ENCODE measurements at places on chromosomes 4 and X. TPM values are rescaled to one million over a fixed set of nuclear protein-coding genes. Genes with fewer than 3 reads are reported as not detected.

GRCh38 chr4:15963576-15963975 is 601 bp upstream of the FGFBP2 start:
- no peaks in the 10 kb centered on the region for H3K27me3 ChIP-seq
- no peaks in the 10 kb centered on the region for H3K4me1 ChIP-seq
- H3K4me3 ChIP-seq: no peak overlapping the region
- no peaks in the 10 kb centered on the region for H3K36me3 ChIP-seq

DNA sequence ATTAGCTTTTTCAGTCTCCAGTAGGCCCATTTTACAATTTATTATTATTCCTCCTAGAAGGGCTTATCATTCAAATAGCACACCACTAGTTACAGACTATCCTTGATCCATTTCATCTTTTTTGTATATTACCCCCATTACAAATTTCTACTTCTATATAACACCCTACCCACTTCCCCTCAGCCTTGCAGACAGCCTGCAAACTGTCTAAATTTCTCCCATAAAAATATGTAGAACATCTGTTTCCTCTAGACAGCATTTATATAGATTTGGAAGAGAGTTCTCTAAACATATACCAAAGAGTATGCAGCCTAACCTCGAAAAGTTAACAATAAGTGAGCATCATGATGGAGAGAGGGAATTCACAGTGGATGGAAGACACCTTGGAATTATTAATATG is 30.8 kb downstream of the COMMD8 start:
- no peak for DNase-seq
- H3K27me3 ChIP-seq: no peaks in the 10 kb centered on the region
- H3K4me3 ChIP-seq: no peak overlapping the region
- H3K4me1 ChIP-seq: no peaks in the 10 kb centered on the region

- DNase-seq: no peak
- no peaks in the 10 kb centered on the region for H3K27me3 ChIP-seq
- H3K4me1 ChIP-seq: no peaks in the 10 kb centered on the region
- H3K27ac ChIP-seq: no peak overlapping the region
- no peak overlapping the region for H3K4me3 ChIP-seq
Measured at GRCh38 chr4:128275346-128275745, 12.3 kb downstream of the PGRMC2 start.

- H3K4me3 ChIP-seq: peak overlapping the region; percentile 86
- peak; percentile 32 for DNase-seq
- H3K36me3 ChIP-seq: no peaks in the 10 kb centered on the region
- peak overlapping the region; percentile 90 for H3K27ac ChIP-seq
Measured at GRCh38 chr4:125316401-125316790, 1.6 kb downstream of the FAT4 start.

DNA sequence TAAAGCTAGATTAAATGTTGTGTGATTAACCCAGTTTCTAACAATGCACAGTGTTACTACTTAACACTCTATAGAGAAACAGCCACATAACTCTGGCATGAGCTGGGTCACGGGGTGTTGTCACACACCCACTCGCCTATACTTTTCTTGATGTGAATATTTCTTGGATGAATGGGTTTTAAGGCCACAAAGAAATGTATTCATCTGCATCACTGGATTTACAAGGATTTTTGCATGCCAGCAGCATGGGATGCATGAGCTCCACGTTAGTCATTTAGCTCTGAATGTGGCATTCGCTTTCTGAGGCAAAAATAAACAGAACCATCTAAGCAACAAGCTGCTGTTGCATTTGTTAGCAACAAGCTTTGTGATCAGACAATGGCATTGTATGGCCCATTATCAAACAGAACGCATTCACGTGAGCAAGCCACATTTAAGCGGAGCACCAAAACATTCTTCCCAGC is 89.7 kb downstream of the LRP2BP start:
- no peak overlapping the region for H3K4me3 ChIP-seq
- DNase-seq: no peak
- peaks cover 4% of the 10 kb centered on the region for H3K4me1 ChIP-seq
- no peaks in the 10 kb centered on the region for H3K36me3 ChIP-seq
- no peak overlapping the region for H3K27ac ChIP-seq
- no peaks in the 10 kb centered on the region for H3K27me3 ChIP-seq

DNA sequence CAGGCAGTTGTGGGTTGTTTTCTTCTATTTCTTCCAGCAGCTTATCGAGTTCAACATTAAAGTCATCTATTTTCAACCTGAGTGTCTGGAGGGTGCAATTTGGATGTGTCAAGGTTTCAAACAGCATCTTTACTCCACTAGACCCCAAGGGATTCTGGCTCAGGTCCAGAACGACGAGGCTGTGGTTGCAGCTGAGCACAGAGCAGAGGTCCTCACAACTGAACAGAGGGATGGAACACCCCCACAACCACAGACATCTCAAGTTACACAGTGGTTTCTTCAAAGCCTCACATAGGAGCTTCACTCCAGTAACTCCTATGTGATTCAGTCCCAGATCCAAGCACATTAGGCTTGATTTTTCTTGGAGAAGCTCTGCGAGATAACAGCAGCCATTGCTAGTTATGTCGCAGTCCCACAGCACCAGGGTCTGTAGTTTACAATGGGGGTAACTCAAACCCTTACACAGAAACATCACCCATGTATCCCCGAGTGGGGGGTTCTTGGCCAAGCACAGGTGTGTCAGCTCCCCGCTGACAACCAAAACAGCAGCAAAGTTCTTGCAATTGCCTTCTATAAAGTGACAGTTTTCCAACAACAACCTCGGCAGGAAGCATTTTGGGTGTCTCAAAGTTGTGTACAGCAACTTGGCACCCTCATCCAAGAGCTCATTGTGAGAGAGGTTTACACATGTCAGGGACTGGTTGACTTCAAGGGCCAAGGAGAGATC is 2.8 kb downstream of the NLRP2B start:
- DNase-seq: no peak
- H3K4me3 ChIP-seq: no peak overlapping the region
- H3K27ac ChIP-seq: no peak overlapping the region
- H3K4me1 ChIP-seq: no peaks in the 10 kb centered on the region
- no peaks in the 10 kb centered on the region for H3K27me3 ChIP-seq

GRCh38 chr4:13921805-13922204 is 294.3 kb upstream of the BOD1L1 start:
- H3K4me1 ChIP-seq: no peaks in the 10 kb centered on the region
- DNase-seq: no peak
- H3K4me3 ChIP-seq: no peak overlapping the region

DNA sequence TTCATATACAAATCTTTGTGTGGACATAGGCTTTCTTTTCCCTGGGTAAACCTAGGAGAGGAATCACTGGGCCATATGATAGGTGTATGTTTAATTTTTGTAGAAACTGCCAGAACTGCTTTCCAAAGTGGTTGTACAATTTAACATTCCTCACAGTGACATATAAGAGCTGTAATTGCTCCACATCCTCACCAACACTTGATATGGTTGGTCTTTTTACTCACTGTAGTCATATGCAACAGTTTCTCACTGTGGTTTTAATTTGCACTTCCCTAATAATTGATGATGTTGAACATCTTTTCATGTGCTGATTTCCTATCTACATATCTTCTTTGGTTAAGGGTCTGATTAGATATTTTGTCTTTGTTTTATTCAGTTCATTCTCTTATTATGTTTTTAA is 24.5 kb upstream of the PAPSS1 start:
- DNase-seq: no peak
- H3K36me3 ChIP-seq: no peaks in the 10 kb centered on the region
- H3K27me3 ChIP-seq: no peaks in the 10 kb centered on the region
- no peak overlapping the region for H3K27ac ChIP-seq

- no peaks in the 10 kb centered on the region for H3K36me3 ChIP-seq
- no peak overlapping the region for H3K4me3 ChIP-seq
Measured at GRCh38 chr4:52945326-52945898, 83.3 kb downstream of the RASL11B start.

- DNase-seq: no peak
- H3K4me1 ChIP-seq: no peaks in the 10 kb centered on the region
- no peak overlapping the region for H3K27ac ChIP-seq
Measured at GRCh38 chrX:56113785-56114436, 118.2 kb upstream of the KLF8 start.

- no peak for DNase-seq
- no peak overlapping the region for H3K4me3 ChIP-seq
- no peak overlapping the region for H3K27ac ChIP-seq
- H3K4me1 ChIP-seq: no peaks in the 10 kb centered on the region
- H3K27me3 ChIP-seq: no peaks in the 10 kb centered on the region
- no peaks in the 10 kb centered on the region for H3K36me3 ChIP-seq
Measured at GRCh38 chr4:10158333-10158942, 41.8 kb upstream of the WDR1 start.

DNA sequence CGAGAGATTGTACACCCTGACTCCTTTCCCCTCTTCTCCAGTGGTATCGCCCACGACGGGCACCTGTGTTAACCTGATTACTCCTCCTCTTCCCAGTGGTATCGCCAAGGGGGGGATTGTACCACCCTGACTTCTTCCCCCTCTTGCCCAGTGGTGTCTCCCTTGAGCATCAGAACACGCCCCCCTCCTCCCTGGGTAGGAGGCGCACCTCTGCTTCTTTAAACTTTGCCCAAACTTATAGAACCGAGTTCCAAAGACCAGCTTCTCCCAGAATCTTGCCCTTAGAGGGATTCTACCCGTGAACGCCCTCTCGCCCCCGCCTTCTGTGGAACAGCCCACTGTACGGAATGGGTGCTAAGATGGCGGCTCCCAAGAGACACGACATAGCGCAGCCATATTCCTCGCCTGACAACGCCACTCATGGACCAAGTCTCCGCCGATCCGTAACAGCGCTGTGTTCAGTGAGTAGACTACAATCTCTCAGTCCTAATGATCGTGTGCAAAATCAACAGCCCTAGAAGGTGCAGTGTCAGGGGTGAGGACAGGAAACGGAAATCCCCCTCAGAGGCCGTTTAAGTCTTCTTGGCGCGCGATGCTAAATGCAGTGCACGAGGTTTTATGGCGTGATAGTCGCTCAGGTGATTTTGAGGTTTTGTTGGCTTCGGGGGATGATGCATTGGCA is 4.2 kb upstream of the ZNF157 start:
- H3K27me3 ChIP-seq: no peaks in the 10 kb centered on the region
- H3K36me3 ChIP-seq: no peaks in the 10 kb centered on the region
- DNase-seq: peak; percentile 60
- no peaks in the 10 kb centered on the region for H3K4me1 ChIP-seq

GRCh38 chr4:185278716-185279115 is 69.3 kb downstream of the SNX25 start:
- no peak overlapping the region for H3K4me3 ChIP-seq
- H3K27ac ChIP-seq: no peak overlapping the region
- H3K36me3 ChIP-seq: no peaks in the 10 kb centered on the region

GRCh38 chr4:30437316-30437715 is 282.9 kb upstream of the PCDH7 start:
- no peak overlapping the region for H3K4me3 ChIP-seq
- H3K27me3 ChIP-seq: no peaks in the 10 kb centered on the region
- no peaks in the 10 kb centered on the region for H3K4me1 ChIP-seq
- no peaks in the 10 kb centered on the region for H3K36me3 ChIP-seq
- DNase-seq: no peak

DNA sequence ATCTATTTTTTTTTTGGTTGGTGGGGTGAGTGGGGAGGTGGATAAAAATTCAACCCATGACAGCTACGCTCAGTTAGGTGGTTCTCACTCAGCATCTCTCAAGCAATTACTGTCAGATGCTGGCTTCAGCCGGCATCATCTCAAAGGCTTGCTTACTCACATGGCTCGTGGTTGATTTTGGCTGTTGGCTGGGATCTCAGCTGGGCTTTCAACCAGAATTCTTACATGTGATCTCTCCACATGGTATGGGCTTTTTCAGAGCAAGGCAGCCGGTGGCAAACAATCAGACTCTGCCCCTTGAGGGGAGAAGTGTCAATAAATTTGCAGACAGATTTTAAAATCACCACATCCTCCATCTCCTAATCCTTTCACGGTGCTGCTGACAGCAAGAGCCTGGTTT is 47.2 kb downstream of the SLC34A2 start:
- no peak for DNase-seq
- no peaks in the 10 kb centered on the region for H3K36me3 ChIP-seq
- H3K4me1 ChIP-seq: no peaks in the 10 kb centered on the region

GRCh38 chr4:14864365-14865030 is 137.8 kb upstream of the CPEB2 start:
- H3K27ac ChIP-seq: no peak overlapping the region
- DNase-seq: no peak
- H3K4me1 ChIP-seq: no peaks in the 10 kb centered on the region
- no peaks in the 10 kb centered on the region for H3K27me3 ChIP-seq
- no peak overlapping the region for H3K4me3 ChIP-seq
- H3K36me3 ChIP-seq: no peaks in the 10 kb centered on the region

DNA sequence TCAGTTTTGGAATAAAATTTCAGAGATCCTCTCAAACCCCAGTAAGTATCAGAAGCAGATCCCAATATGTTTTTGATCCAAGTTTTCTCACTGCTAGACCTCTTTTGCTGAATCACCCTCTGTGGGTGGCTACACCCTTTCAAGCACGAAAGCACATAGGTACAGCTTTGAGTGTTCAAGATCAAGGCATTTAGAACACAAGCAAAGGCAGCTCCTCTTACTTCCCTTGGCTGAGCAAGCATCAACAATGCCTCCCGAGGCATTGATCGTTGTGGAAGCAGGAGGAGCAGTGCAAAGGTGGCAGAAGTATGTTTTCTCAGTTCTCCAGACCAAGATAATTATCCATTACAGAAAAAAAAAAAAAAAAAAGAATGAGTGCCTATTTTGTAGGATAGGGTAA is 72.0 kb upstream of the TSPAN7 start:
- H3K36me3 ChIP-seq: no peaks in the 10 kb centered on the region
- H3K4me1 ChIP-seq: no peaks in the 10 kb centered on the region
- no peak overlapping the region for H3K27ac ChIP-seq
- DNase-seq: no peak

GRCh38 chr4:107625391-107625902 is 94.6 kb downstream of the PAPSS1 start:
- no peak overlapping the region for H3K27ac ChIP-seq
- no peaks in the 10 kb centered on the region for H3K27me3 ChIP-seq
- no peak overlapping the region for H3K4me3 ChIP-seq
- no peak for DNase-seq

DNA sequence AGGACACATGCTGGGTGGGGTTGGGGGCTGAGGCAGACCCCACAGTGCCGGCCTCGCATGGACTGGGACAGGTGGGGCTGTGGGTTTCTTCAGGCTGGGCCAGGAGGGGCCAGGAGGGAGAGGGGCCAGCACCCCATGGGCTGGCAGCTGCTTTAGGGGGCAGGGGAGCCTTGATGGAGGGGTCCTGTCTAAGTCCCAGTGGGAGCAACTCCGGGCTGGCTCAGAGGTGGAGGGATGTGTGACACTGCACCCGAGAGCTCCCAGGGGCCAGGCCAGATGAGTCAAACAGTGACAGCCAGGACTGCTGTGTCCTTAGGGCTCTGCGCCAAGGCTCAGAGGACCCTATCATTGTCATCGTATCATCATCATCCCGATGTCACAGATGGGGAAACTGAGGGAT is 4.4 kb upstream of the ABLIM2 start:
- peaks cover 3% of the 10 kb centered on the region for H3K4me1 ChIP-seq
- peaks cover 3% of the 10 kb centered on the region for H3K27me3 ChIP-seq
- H3K4me3 ChIP-seq: no peak overlapping the region
- H3K27ac ChIP-seq: no peak overlapping the region
- no peak for DNase-seq

SPANXC gene
- not detected for total RNA-seq

PPP4R3C gene
- not detected for total RNA-seq

CCNQ gene
- total RNA-seq: 33.8 TPM

SYTL5 gene
- 3.1 TPM for total RNA-seq

SAGE1 gene
- not detected for total RNA-seq

GPR82 gene
- 0.30 TPM for total RNA-seq
